Cardiac septum (tissue), 1 donor: ENCODE measurements at places on chromosomes 4 and X. TPM values are rescaled to one million over a fixed set of nuclear protein-coding genes. Genes with fewer than 3 reads are reported as not detected.

- DNase-seq: no peak
Measured at GRCh38 chr4:173152104-173152503, 16.5 kb upstream of the GALNT7 start.

- DNase-seq: no peak
Measured at GRCh38 chr4:126558596-126558995, 1074.2 kb upstream of the INTU start.

DNA sequence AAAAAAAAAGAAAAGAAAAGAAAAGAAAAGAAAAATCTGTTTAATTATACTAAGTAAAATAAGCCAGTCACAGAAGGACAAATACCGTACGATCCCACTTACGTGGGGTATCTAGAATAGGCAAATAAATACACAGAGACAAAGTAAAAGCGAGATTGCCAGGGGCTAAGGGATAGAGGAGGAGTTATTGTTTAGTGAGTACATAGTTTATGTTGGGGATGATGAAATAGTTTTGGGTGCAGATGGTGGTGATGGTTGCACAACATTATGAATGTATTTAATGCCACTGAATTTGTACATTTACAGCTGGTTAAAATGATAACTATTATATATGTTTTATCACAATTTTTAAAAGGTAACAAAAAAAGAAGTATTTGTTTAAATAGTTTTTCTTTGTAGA is 7.1 kb downstream of the CA5B start:
- DNase-seq: no peak

DNA sequence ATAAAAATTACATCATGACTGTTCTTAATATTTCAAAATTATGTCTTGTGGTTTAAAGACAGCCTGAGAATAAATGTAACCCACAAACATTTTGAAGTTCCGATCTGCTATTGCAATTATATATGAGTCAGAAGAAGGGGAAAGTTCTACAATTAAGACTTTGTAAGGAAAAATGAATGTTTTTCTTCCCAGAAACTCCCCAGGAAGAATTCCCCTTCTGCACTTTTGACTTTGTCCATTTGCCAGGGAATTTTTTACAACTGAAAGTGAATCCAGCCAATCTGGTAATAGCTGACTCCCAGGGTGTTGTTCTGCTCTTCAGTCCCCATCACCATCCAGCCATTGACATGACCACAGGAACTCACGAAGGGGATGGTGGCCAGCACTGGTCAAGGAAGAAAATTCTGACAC is 61.6 kb upstream of the NOCT start:
- DNase-seq: no peak

The C4orf51 gene
- total RNA-seq: not detected

- DNase-seq: no peak
Measured at GRCh38 chrX:18961686-18962085, 22.2 kb downstream of the PHKA2 start.
